Psoas muscle (tissue), 8 donors: ENCODE measurements at places on chromosomes 5 and 9.
A peak's percentile ranks its signal among the peaks of the same experiment; 100 is the strongest.

GRCh38 chr5:36928947-36929346 lies 52.4 kb downstream of the NIPBL start:
- DNase-seq, result no peak

- DNase-seq, result no peak
These were observed 17.9 kb downstream of the CRB2 start for GRCh38 chr9:123373946-123374345.

- peak; percentile 64 for DNase-seq
These were observed 10.8 kb downstream of the TCF7 start for GRCh38 chr5:134125039-134126015.

GRCh38 chr5:134115806-134116175 lies 1.3 kb downstream of the TCF7 start:
- DNase-seq, result no peak

GRCh38 chr9:14311171-14311949 lies 2.6 kb downstream of the NFIB start:
- DNase-seq, result no peak

GRCh38 chr5:65926276-65926783 lies at the start of gene ERBIN:
TSS of gene ERBIN (plus strand) at chr5:65926575. CDS start at chr5:65992719, 66,144 bp downstream.
- peak; percentile 88 for DNase-seq

DNA sequence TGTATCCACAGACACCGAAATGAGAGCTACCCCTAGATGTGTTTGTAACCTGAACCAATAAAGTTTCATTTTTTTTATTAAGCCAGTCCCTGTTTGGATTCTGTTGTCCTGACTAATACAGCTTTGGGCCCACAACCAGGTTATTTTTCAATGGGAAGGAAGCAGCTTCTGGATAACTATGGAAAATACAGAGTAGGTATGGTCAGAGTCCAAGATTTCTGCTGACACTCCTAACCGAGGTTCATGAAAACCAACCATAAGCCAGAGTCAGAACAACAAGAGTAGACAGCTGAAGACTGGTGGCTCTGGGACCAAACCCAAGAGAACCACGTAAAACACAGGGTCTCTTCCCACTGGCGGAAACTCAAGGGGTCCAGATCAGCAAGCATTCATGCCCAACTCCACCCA lies 10.8 kb downstream of the KLF9 start:
- no peak for DNase-seq

DNA sequence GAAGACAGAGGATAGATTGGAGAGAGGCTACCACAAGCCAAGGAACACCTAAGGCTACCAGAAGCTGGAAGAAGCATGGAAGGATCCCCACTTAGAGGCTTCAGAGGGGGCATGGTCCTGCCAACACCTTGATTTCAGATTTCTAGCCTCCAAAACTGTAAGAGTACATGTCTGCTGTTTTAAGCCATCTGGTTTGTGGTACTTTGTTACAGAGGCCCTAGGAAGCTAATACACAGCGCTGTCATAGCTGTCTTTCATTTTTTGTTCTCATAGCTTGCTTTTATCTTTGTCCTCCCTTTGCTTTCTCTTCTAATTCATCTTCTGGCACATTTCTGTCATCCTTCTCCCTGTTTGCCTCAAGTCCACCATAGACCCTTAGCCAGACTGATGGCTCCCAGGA lies 104.5 kb downstream of the ATP10B start:
- DNase-seq, result no peak

GRCh38 chr5:180173875-180174586 lies 35.0 kb downstream of the RASGEF1C start:
- DNase-seq, result no peak

DNA sequence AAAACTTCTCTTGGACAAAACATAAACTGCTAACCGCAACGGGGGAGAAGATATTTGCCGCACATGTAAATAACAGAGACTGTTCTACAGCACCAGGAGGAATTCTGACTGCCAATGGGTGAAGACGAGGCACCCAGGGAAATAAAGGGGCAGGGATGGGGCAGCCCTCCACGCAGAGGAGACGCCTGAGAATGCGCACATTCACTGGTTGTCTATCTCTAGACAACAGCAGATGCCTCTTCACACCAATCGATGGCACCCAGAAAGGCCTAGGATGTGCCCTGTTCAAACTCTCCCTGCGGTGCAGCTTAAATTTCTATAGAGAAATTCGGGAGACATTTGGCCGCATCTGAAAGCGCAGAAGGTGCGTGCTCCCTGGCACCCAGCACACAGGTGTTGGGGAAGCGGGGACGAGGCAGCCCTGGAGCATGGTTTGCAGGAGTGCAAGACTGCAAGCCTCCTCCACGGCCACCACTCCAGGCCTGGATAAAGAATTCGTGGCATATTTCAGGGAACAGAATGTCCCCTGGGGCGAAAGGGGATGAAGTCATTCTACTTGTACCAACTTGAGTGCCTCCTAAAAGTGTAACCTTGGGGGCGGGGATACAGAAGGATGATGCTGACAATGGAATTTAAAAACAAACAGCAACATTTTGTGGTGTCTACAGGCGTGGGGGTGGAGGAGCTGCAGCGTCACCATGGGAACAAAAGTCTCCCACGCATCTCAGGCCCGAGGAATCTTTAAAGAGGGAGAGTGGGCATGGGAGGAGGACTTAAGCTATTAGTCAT lies 6.3 kb upstream of the IRX2 start:
- DNase-seq, result no peak

- peak; percentile 81 for DNase-seq
These were observed 56.7 kb upstream of the CLINT1 start for GRCh38 chr5:157915638-157916037.

- DNase-seq, result peak; percentile 23
These were observed 93.3 kb downstream of the CACNA1B start for GRCh38 chr9:137970686-137971476.

- no peak for DNase-seq
These were observed 92.4 kb upstream of the CXCL14 start for GRCh38 chr5:135671052-135671705.

DNA sequence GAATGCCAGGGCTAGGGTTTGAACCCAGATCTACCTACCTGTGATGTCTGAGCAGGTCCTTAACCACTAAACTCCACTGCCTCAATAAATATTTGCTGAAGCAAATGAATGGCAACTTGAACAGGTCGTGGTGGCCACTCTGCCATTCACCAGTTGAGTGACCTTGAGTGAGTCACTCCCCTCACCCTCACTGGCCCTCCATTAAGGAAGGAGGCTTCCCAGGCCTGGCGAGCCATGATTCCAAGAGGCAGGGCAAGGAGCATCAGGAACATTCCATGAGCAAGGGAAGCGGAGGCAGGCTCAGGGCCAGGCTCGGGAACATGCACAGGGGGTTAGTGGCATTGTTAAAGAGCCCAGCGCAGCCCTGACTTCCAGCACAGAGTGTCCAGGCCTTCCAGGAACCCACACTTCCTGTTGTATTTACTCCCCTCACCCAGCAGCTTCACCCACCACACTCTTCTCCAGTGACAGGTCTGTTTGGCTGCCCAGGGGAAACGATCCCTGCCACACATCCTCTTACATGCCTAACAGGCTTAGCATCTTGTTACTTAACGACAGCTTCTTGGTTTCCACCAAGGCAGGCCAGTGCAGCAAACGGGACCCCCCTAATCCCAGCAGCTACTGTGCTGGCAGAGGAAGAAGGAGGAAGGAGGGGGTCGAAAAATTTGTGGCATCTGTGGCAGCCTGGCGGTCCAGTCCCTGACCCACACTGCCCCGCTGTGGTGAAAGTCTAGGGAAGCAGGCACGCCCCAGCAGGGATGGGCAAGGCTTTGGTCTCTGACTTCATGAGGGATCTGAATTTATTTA lies 43.7 kb upstream of the TTC1 start:
- DNase-seq, result peak; percentile 31

- peak; percentile 18 for DNase-seq
These were observed 151.0 kb downstream of the C5orf15 start for GRCh38 chr5:133817456-133817855.

- no peak for DNase-seq
These were observed 239.4 kb upstream of the FBXL7 start for GRCh38 chr5:15260356-15261268.

DNA sequence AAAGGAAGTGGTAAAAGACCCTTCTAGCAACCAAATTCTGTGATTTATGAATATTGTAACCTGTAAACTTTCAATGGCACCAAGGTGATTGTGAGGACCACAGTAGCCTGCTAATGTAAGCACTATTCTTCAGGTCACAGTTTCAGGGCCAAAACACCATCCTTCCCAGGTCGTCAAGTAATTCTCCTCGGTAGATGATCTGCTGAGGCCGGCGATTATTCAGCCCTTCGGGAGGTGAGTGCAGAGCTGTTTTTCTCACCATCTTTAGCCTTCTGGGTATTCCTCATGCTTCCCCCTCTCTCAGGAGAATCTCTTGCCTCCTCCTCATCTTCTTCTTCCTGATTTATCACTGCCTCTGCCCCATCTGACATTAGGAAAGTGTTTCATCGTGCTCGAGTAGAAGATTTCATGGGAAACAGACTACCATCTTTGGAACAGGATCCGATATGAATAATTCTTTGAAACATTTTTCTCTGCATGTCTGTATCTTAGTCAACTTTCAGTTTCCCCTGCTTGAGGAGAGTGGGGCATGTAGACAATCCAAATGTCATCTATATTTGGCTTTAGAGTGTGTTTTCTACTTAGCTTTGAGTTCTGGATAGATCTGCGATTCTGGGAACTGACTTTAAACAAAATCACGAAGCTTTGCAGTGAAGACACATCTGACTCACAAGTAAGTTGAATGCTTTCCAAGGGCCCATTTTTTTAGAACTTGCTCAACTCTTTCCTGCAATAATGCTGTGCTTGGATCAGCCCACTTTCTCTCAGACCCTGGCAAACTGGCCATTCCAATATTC lies 173.9 kb downstream of the AOPEP start:
- DNase-seq, result no peak

GRCh38 chr9:121498487-121499176 lies 1.0 kb downstream of the GGTA1 start:
- DNase-seq, result peak; percentile 63

GRCh38 chr9:77457916-77458592 lies 190.1 kb downstream of the GNA14 start:
- DNase-seq, result peak; percentile 34

- DNase-seq, result no peak
These were observed 60.9 kb downstream of the CDKN2A start for GRCh38 chr9:21933281-21933680.

DNA sequence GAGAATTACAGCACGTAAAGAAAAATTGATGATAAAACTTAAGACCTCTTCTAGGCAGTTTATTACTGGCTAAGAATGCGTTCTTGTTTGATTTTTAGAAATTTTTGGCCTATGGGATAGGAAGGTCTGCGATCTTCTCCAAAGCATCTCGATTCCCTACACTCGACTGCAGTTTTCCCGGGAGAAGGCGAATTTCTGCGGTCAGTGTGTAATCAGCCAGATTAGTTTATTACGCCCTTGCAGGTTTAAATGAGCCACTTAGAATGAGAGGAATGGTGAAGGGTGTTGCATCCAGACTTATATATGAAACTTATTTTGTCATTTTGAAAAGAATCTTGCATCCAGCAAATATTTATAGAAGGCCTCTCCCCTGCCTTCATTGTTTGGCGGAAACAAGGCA lies 1.2 kb downstream of the MTAP start:
- DNase-seq, result no peak
